ENCODE measurements at places on chromosomes 5 and 9.

DNA sequence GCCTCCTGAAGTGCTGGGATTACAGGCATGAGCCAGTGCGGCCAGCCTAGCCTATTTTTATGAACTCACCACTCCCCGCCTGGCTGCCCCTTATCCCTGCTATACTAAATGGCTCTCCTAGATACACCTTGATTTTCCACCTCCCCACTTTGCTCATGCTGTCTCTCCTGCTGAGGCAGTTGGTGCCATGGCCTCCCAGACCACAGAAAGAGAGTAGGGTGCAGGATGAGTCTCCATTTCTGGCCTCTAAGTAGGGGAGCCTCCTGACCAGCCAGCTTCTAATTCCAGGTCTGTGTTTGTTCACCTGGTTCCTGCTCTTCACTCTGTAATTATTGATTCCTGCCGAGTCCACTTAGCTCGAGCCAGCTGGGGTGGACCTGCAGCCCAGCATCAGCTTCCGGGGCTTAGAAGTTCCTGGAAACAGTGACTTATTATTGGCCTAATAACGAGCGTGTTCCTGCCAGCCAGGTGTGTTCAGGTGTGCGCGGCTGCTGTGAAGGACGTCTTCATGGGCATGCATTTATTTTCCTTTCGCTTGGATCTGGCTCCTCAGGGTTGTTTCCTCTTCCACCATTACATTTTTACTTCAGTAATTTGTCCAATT is 34.0 kb downstream of the ZNF618 start:
- no peak for DNase-seq

DNA sequence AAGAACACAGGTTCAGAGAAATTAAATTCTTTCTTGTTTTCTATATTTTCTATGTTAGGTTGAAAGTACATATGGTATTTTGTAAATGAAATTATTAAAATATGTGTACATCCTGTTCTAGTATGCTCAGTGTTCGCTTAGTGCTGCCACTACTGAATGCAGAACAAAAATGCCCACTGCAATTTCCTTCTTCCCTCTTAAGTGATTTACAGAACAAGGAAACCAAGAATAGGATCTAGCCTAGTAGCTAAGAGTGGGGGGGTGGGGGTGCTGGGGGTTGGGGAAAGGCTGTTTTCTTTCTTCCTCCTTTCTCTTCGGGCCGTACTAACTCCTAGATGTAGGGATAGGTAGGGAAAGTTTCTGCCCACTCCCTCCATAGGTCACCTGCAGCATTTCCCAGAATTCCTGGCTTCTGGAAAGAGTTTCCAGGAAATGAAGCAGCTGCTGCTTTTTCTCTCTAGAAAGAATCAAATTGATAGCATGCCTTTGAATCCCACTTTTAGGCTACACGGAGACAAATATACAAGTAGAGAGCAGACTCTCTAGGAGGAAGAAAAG is 15.7 kb downstream of the SPATA9 start:
- no peak for DNase-seq

- no peak for DNase-seq
Observed at GRCh38 chr9:26779062-26779461, 113.5 kb downstream of the CAAP1 start.

- no peak for DNase-seq
Observed at GRCh38 chr5:169521366-169521983, 62.1 kb upstream of the SPDL1 start.

- DNase-seq, result no peak
Observed at GRCh38 chr5:134887593-134888159, 13.5 kb downstream of the TXNDC15 start.

DNA sequence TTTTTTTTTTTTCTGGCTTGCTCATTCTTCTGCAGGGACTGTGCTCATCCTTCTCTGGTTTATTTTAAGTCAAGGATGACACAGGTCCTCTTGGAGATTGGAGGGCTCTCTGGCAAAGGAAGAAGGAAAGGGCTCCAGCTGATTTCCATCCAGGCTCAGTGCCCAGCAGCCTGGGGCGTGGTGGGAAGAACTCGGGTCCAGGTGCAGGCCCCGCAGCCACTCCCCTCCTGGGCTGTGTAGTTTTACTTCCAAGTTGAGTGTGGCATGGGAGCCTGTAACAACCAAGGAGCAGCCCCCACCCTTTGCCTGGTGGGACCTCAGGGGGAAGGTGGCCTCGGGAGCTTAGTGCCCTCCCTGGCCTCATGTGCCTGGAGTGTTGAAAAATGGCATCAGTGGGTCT is 58.9 kb downstream of the ANKRD33B start:
- no peak for DNase-seq

DNA sequence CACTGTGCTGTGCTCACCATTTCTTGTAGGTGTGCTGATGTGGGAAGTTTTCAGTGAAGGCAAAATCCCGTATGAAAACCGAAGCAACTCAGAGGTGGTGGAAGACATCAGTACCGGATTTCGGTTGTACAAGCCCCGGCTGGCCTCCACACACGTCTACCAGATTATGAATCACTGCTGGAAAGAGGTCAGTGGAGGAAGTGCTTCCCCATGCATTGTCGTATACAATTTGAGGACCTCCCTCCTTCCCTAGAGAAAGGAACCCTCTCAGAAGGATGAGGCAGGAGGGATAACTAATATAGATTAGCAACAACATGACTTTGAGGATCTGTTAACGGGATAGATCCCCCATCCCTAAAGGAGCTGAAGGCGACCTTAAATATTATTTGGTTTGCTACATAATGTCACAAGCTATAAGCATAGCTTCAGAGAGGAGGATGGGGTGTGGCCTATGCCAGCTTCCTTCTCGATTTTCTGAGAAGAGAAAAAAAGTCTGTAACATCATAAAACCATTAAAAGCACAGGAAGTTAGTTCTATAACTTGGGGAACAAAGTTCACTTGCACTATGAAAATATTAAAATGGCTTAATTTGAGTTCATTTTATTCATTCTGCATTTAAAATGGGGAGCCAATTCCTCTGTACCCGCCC is 17.0 kb upstream of the CYFIP2 start:
- DNase-seq, result no peak
